ENCODE measurements at places on chromosomes 7 and 10.
A peak's percentile ranks its signal among the peaks of the same experiment; 100 is the strongest.

DNA sequence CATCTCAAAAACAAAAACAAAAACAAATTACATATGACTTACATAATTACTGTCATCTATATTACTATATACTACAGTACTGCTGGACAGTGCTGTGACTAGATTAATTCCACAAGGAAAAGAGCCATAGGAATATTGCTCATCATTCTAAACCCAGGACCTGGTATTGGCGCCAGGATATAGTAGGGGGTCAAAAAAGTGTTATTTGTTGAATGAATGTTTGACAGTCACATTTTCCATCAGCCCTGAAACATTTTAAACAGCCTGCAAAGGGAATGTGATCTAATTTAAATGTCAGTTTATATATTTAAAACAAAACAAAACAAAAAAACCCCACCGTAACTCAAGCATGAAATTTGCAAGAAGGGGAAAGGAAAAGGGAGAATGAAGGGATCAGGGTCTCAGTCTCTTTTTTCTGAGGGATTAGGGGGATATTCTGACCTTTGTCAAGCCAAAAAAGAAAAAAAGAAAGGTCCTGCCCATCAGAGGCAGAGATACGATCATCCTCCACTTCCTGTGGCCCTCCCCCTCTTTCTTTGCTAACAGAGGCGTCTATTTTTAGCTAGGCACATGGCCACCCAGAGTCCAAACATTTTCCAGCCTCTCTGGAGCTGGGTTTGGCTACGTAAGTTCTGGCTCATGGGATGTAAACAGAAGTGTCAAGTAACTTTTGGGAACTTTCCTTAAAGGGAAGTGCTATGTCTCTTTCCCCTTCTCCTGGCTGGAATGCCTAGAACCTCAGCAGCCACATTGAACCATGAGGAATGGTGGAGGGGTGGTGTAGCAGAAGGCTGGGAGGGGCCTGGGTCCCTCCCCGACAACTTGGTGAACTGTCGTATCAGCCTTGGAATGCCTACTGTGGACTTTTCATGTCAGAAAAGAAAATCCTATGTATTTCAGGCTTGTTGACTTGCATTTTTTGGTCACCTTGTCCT, 44.6 kb upstream of the DLG5 start:
- DNase-seq: no peak

- DNase-seq: no peak
Observed at GRCh38 chr10:1061930-1062774, 6.0 kb downstream of the WDR37 start.

- DNase-seq: no peak
Observed at GRCh38 chr7:20440472-20441105, 109.9 kb downstream of the ITGB8 start.

- DNase-seq: no peak
Observed at GRCh38 chr7:22990588-22990949, 23.4 kb downstream of the HYCC1 start.

DNA sequence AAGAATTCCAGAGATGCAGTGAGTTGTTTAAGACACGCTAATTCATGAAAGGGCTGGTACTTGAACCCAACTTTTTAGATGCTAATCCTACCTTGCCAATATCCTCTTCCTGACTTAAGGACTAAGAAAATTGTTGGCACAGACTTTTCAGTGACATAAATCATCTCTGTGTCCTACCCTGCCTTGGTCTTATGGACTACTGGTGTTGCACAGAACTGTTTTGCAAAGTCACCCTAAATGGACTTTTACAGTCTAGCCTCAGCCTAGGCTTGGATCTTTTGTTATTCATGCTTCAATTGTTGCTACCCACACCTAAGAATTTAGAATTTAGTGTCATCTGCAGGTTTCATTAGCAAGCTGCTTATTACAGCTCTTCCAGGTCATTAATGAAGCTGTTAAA, 112.7 kb downstream of the SORCS1 start:
- no peak for DNase-seq

GRCh38 chr7:141074162-141074991, 513 bp downstream of the TMEM178B start:
- DNase-seq: no peak

- DNase-seq: no peak
Observed at GRCh38 chr7:157651366-157652160, 314.8 kb downstream of the DNAJB6 start.

DNA sequence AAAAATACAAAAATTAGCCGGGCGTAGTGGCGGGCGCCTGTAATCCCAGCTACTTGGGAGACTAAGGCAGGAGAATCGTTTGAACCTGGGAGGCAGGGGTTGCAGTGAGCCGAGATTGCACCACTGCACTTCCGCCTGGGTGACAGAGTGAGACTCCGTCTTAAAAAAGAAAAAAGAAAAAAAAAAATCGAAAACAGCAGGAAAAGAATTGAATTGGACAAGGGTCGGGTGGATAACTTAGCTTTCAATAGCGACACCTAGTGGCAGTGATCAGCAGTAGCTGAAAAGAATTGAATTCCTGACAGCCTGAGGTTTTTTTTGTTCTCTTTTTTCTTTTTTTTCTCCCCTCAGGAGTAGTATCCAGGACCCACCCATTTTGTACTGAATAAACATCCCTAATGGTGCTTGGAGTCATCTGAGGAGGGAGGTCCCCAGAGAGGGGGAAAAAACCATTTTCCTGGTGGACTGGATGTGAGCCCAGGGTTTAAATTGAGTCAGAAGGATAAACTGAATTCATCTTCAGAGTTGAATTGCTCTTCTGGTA, 55.1 kb downstream of the CYCS start:
- peak; percentile 38 for DNase-seq

GRCh38 chr7:40749877-40750276, 615.1 kb downstream of the SUGCT start:
- no peak for DNase-seq

GRCh38 chr7:50626286-50626685, 61.1 kb upstream of the DDC start:
- DNase-seq: no peak

DNA sequence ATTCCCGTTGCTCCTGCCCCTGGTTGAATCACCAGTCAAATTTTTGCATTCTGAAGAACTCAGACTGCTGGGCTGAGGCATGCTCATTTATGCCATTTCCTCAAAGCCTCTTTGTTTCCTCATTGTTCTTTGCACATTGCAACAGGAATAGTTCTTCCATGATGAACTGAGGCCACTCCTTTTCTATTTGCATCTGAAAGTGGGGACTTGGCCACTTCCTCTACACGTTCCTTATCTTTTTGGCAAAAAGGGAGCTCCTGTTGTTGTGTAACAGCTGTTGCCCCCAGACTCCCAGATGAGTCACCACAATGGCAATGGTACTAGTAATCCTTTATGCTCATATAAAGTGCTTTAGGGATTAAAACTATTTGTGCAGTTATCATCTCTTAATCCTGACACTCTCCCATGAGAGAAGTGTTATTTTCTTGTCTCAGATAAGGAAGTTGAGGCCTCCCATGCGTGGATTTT, 20.1 kb upstream of the ITPRID1 start:
- DNase-seq: no peak

DNA sequence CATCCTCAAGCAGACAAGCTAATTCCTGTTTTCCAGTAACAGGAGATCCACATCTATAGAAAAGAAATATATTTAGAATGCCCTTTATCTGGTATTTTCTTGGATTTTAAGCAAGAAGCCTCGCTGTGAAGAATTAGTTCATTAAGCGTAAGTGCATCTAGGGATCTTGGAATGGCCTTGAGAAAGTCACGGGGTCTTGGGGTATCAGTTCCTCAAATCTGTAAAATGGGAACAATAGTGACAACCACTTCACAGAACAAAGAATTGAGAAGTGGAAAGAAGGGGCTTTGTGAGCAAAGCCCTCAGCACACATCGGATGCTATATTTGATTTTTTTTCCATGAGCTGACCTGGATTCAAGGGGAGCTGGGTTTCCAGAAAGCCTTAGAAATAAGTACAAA, 32.3 kb upstream of the WDFY4 start:
- no peak for DNase-seq

GRCh38 chr10:49050906-49051305, 64.4 kb downstream of the VSTM4 start:
- no peak for DNase-seq

GRCh38 chr10:114303556-114303955, 64.5 kb downstream of the VWA2 start:
- no peak for DNase-seq

DNA sequence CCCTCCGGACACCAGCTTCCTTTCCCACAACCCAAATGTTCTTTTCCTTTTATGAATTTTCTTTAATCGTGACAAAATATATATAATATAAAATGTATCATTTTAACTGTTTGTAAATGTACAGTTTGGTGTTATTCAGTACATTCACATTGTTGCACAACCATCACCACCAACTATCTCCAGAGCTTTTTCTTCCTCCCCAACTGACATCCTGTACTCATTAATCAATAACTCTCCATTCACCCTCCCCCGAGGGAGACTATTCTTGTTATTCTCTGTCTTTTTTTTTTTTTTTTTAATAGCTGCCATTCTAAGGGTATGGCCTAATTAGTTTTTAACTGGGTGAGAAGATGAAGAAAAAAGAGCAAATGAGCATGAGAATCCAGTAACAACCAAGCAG, 30.6 kb upstream of the ITGB1 start:
- no peak for DNase-seq

GRCh38 chr10:72935361-72935760, 19.2 kb downstream of the PLA2G12B start:
- no peak for DNase-seq

DNA sequence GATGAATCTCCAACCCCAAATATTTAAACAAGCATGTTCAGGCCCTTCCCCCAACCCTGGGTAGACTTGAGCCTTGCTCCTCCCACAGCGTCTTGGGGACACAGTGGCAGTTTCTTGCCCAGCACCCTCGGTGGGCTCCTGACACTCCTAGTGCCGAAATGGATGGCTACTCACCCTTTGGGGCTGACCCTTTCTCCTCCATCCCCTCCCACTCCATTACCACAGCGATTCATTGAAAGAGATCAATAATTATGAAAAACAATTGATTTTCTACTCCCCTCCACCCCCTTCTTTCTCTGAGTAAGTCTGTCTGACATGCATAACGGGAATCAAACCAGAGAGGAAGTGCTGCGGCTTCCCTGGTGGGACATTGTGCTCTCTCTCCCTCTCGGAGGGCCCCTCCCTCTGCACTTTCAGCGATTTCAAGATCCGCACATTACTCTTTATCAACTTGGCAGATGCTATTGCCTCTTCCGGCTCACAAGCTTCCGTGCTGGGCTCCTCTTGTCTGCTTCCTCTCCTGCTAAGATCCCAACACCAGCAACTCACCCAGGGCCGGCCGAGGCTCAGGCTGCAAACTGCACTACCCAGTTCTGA, 79.0 kb upstream of the PLXNA4 start:
- no peak for DNase-seq

DNA sequence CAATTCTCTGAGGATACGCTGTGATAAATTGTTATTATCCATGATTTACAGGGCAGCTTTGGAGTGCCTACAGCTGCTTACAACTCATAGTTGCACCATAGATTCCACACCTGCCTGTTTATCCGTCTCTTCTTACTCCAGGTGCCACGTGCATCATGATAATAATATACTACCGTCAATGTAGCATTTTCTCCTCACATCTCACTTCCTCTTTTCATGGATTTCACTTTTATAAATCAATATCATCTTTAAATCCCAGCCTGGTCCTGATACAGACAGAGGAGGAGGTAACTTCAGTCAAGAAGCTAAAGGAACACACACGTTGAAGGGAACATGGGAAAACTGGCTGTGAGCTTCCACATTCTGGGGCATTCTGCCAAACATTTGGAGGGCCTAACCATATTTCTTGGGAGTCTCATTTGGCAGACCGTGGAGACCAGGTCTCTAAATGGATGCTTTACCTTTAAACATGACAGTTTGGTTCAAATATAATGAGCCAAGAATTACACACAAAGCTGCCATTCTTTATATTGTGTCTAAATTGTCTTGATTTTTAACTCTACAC, 2.4 kb downstream of the CH25H start:
- no peak for DNase-seq

DNA sequence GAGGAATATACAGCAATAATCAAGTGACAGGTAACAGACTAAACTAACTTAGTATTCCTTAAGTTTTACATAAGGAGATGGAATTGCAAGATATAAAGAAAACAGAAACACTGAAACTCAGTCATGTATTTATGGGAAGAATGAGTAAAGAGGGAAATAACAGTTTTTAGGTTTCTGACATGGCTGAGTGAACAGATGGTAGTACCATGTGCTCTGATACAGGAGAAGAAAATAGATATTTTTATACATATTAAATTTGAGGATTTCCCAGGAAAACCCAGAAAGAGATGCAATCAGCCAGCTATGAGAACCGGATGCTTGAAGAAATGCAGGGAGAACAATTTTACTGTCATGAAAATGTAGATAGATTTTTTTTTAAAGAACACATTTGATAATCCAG, 669.5 kb upstream of the GRM3 start:
- no peak for DNase-seq

DNA sequence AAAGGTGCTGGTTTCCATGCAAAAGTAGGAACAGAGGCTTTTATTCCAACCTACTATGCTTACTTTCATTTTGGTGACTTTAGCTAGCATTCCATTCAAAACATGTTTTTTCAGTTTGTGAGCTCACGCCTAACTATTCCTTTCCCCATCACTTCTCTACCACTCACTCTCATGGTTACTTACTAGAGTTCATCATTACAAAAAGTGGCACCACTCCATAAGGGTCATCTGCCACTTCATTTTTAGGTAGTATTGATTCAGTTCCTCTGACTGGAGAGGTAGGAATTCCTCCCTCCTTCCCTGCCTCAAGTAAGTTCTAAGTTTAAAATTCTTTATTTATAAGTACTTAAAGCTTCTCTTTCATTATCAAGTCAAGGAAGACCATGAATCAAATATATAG, 543.1 kb downstream of the HTR7 start:
- no peak for DNase-seq

- DNase-seq: no peak
Observed at GRCh38 chr10:90930070-90930837, 9.4 kb upstream of the ANKRD1 start.

DNA sequence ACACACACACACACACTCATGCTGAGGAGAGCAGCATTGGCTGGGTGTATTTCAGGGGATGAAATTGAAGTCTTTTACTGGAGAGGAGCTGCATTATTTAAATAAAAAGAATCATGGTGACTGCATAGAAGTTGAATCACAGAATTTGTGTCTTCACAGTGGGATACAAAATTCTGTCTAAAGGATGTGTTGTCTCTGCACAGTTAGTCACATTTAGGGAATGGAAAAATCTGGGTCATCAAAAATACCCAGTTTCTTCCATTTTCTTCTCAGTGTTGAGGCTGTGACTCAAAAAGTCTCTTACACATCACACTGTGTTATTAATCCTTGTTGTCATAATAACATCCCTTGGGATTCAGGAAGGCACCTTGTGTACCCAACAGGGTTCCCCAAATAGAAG, 10.9 kb downstream of the PAPSS2 start:
- DNase-seq: no peak

GRCh38 chr10:24162206-24162985, 46.5 kb upstream of the KIAA1217 start:
- no peak for DNase-seq

GRCh38 chr7:128178611-128179010, 62.5 kb upstream of the LEP start:
- no peak for DNase-seq

GRCh38 chr10:43211431-43212042, 55.3 kb downstream of the RASGEF1A start:
- DNase-seq: no peak
